ENCODE measurements at places on chromosomes 7 and 10. TPM values are rescaled to one million over a fixed set of nuclear protein-coding genes. Genes with fewer than 3 reads are reported as not detected.

GRCh38 chr10:89283025-89283935, 18.6 kb upstream of the IFIT2 start:
- DNase-seq: no peak

GRCh38 chr7:132191418-132191817, 384.9 kb downstream of the PLXNA4 start:
- DNase-seq: no peak

Gene STEAP2
- 9.4 TPM for total RNA-seq

DNA sequence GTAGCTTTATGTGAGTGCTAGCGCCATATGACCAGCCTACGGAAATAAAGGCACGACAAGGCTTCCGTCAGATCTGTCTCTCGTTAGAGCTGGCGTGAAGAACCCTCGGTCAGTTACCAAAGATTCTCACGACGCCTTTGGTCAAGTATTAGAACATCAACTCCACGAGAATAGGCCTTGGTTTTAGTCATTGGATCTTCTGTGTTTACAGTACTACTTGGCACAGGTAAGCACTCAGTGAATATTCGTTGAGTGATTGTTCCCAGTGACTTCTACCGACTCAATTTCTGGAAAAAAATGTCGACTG, 316 bp downstream of the RBM48 start:
- no peak for DNase-seq

DNA sequence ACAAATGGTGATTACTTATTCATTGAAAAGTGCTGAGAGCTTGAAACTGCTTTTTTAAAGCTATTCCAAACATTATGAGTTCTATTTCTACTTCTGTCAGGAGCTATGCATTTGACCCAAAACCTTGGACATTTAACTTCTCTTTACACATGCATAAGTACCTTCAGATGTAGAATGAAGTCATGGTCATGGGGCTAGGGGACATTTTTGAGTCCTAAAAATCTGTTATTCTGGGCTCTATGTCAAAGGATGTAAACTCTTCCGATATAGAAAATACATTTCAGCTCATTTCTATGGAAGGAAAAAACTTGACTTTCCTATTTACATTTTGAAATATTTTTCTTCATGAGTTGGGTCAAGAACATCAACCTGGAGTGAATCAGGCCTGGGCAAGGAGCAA, 179.5 kb upstream of the CXCL12 start:
- DNase-seq: no peak

DNA sequence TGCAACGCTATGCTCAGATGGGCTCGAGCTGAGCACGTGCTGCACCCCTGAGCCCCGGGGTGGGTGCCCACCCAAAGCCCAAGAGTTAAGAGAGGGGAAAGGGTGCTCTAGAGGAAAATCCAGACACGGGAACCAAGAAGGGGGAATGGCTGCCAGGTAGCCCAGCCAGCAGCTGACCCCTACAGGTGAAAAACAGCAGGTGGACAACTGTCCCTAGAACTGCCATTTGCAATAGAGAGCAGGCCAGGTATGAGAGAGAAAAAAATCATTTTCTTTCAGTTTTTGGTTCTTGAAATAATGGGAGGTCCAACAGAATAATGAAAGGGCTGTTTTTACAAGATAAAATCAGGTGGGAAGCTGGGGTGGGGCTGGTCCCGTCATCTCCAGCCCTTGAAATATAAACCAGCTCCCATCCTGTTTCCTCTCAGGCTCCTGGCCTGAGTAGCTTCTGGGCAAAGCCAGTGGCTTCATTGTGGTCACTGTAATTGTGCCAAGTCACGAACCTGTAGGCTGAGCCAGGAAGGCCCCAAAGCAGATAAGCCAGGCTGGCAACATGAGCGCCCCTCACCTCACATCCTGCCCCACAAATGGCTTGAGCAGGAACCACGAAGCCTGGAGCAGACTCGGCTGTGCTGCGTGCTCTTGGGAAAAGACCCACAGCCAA, 257.8 kb downstream of the SNX10 start:
- peak; percentile 32 for DNase-seq

GRCh38 chr7:114949231-114949630, 27.3 kb downstream of the MDFIC start:
- DNase-seq: no peak

Gene CNPY1
- total RNA-seq: not detected

GRCh38 chr7:16762177-16762576, 8.6 kb downstream of the TSPAN13 start:
- peak; percentile 42 for DNase-seq

GRCh38 chr10:99709480-99710229, 22.3 kb downstream of the COX15 start:
- peak; percentile 28 for DNase-seq

- DNase-seq: no peak
Measured at GRCh38 chr10:110655320-110655719, 11.2 kb downstream of the RBM20 start.

All from upper lobe of left lung (tissue), 6 donors.